LNCaP clone FGC (cell line): ENCODE measurements at places on chromosomes 6 and 20.

DNA sequence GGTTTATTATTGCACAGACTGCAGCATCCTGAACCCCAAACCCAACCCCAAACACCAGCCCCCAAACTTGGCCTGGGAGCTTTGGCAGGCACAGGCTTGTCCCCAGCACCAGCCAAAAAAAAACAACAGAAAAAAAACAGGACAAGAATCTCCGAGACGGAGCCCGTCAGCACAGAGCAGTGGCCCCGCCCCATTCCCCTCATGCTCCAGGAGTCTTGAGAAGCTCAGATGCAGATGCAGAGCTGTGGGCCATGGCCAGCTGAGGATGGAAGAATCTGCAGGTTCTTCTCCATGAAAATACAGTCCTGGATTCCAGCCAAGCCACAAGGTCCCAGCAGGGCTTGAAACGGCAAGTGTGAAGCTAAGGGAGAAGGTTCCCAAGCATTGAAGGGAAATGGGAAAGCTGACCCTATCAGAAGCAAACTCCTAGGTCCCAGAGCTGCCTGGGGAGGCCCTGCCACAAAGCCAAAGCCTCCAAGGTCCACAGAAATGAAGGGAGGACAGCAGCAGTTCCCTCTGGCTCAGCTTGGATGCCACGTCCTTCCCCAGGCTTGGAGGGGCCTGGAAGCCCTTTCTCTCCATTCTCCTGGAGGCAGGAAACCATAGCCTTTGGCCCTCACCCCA is 75.2 kb downstream of the JPH2 start:
- DNase-seq, result no peak

GRCh38 chr6:69801225-69801624 is 4.4 kb upstream of the LMBRD1 start:
- DNase-seq, result no peak

DNA sequence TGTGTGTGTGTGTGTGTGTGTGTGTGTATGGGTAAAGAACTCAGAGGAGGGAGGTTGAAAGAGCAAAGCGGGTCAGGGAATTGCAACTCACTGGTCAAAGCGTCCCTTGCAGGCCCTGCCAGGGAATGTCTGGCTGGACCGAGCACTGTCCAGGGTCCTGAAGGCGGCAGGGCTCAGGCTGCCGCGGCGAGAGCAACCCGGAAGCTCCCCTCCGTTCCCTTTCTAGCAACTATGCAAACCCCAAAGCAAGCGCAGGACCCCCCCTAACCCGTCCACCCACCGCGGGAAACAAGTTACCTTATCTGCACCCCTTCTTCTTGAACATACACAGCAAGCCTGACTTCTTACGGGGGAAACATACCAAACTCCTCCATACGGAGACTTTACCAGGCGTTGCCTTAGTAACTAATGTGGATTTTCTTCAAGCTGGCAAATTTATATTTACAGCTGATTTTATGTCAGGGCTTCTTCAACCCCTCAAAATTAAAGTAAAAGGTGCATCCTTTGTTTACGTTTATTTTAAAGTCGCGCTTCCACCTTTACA is 538 bp upstream of the GRM1 start:
- DNase-seq, result peak; percentile 7

DNA sequence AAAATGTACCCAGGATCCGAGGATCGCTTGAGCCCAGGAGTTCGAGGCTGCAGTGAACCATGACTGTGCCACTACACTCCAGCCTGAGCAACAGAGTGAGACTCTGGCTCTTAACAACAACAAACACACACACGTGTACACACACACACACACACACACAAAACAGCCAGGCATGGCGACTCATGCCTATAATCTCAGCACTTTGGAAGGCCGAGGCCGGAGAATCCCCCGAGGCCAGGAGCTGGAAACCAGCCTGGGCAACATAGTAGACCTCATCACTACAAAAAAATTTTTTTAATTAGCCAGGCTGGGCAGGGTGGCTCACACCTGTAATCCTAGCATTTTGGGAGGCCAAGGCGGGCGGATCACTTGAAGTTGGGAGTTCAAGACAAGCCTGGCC is 23.3 kb upstream of the ARFGEF2 start:
- no peak for DNase-seq

DNA sequence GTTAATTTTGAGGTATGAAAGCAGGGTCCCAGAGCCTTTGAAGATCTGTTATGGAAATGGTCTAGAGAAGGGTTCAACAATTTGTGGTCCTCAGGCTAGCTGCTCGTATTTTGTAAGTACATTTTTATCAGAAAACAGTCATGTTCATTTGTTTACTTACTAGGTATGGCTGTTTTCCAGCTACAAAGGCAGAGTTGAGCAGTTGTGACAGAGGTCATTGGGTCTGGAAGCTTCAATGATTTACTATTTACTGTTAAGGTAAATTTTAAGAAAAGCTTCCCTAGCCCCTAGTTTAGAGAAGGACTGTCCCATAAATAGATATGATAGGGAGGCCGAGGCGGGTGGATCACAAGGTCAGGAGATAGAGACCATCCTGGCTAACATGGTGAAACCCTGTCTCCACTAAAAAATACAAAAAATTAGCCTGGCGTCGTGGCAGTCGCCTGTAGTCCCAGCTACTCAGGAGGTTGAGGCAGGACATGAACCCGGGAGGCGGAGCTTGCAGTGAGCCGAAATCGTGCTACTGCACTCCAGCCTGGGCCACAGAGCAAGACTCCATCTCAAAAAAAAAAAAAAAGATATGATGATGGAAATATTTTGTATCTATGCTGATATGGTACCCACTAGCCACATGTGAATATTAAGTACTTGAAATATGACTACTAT is 538.4 kb upstream of the CITED2 start:
- DNase-seq, result no peak

DNA sequence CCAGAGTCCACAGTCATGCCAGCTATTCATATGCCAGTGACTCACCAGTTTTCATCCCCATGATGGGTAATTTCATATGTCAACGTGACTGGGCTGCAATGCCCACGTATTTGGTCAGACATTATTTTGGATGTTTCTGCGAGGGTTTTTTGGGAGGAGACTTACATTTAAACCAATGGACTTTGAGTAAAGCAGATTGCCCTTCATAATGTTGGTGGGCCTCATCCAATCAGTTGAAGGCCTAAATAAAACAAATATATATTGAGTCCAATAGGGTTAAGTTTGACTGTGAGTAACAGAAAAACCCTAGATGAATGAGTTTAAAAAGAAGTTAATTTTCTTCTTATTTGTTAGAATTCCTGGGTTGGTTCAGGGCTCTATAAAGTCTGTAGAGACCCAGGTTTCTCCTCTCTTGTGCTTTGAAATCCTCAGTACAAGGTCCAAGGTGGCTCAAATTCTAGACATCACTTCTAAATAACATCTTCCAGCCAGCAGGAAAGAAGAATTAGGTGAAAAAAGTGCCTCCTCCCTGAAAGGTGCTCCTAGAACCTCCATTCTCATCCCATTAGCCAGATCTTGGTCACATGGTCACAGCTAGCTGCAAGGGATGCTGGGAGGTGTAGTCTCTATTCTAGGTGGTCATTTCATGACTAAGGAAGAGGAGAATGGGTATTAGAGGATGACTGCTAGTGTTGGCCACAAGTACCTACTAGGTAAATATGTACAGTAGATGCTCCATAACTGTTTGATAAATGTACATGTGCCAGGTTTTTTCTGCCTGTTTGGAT is 16.7 kb upstream of the NEDD9 start:
- no peak for DNase-seq

DNA sequence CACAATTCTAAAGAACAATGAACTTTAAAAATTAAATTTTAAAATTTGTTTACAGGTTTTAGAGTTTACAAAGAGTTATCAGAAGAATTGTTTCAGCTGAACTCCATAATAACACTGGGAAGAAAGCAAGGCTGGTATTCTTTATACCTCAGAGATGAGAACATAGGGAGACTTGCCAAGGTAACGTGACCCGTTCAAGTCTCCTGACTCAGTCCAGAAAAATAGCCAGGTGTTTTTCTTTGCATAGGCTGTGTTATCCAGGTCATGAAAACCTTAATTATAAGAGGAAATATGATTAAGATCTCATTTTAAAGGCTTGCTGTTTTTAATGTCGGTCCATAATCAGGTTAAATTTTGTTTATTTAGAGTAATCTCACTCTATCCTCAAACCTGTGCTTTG is 8.5 kb upstream of the C6orf141 start:
- peak; percentile 92 for DNase-seq

DNA sequence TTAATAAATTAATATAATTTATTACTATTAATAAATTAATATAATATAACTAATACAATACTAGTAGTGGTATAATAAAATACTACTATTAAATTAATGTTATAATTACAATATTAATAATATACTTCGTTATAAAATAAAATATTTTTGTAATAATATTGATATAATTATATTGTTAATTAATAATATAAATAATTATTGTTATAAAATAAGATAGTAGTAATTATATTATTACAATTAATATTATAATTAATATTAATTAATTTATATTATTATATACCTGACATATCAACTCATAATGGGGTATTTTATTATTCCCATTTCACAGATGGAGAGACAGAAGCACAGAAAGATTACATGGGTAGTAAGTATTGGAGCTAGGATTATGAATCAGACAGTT is 8.9 kb downstream of the BEND6 start:
- no peak for DNase-seq

DNA sequence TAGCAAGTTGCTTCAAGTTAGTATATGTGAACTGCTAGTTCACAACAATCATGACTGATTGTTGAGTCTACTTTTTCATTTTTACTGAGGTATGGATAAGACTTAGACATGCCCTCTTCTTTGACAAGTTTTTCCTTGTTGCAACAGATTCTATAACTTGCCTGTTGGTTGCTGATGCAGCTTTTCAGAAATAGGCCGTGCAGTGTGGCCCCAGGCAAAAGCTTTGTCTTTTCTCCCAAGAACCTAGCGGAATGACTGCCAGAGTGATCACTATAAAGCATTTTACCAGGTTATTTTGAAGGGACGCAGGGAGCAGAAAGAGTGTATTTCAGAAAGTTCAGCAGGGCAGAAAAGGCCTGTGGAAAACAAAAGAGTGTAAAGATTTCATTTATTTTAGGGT is 16.0 kb downstream of the HECA start:
- DNase-seq, result no peak

DNA sequence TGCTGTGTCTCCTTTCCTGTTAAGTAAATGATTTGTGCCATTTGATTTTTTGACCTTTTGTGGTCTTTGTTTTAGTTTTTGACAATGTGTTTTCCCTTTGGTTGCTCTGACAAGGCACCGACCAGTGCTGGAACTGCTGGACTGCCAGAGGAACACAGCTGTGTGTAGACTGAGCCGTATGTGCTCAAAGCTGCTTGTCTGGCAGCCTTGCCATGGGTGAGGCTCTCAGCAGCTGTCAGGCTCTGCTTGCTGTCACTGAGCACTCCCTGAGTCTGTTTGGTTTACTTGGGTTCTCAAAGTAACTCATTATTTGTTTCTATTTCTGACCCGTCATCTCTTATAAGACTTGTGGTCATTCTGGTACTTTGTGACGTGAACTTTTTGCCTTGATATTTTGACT is 15.1 kb upstream of the SNRPB start:
- no peak for DNase-seq

GRCh38 chr20:59028812-59029211 is 3.3 kb downstream of the ATP5F1E start:
- no peak for DNase-seq

GRCh38 chr20:1711826-1712601 is 54.4 kb upstream of the SIRPG start:
- DNase-seq, result peak; percentile 18

GRCh38 chr6:83193747-83194566 is 800 bp downstream of the RWDD2A start:
- DNase-seq, result no peak

DNA sequence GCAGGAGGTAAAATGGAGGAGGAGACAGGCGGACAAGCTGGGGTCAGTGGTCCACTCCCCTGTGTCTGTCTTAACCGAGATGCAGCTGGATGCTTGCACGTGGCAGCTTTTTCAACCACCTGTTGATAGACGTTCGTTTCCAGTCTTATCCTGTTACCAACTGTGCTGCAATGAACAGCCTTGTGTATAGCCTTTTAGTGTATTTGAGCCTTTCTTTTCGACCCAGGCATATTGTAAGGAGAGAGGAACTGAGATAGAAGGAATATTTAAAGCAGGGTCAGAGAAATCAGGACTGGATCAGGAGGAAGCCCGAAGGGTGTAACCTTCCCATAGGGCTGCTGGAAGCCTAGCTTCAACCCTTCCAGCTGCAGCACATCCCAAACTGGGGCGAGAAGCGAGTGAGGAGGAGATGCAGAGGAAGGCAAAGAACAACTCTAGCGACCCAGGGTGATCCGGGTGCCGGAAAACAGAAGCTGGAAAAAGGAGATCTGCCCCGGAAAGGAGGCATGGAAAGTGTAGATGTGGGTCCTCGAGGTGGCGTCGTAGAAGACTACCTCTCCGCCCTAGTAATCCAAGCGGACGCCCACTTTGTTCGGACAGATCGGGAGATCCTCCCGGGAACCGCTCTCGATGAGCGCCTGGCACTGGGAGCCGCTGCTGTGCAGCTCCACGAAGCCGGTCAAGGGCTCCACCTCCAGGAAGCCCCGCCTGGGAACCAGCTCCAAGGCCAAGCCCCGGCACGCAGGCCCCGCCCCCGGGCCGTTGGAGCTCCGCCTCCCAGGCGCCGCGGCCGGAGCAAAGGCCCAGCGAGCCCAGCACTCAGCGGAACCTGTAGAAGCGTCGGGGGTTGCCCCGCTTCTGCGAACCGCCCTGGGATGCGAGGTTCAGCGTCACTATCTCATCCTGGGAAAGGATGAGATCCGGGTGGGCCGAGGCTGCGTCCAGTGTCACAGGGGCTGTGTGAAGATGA is 11.2 kb downstream of the TRIM31 start:
- peak; percentile 52 for DNase-seq

DNA sequence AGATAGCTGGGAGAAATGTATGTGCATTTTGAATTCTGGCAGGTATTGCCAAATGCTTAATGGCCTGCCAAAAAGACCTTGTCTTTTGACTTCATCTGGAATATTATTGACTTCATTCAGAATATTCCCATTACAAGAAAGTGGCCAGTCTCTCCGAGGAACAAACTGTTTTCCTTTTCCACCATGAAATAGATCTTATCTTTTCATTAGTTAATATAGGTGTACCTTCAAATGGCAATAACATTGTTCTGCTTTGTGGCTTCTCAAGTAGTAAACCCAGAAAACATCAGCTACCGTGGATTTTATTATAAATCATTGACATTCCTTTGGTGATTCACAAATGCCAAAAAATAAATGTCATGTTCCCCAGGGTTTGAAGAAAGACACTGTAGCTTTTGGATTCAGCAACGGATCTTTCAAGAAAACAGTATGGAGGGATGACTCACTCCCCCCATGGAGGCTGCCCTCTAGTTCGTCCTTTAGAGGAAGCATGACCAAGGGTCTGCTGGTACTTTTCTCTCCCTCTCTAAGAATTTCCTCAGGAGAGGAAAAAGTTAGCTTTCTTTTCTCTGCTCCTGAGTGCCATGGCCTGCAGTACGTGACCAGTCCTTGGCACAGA is 1.1 kb upstream of the RNF182 start:
- peak; percentile 51 for DNase-seq
